ENCODE measurements at places on chromosomes 5 and 9.

DNA sequence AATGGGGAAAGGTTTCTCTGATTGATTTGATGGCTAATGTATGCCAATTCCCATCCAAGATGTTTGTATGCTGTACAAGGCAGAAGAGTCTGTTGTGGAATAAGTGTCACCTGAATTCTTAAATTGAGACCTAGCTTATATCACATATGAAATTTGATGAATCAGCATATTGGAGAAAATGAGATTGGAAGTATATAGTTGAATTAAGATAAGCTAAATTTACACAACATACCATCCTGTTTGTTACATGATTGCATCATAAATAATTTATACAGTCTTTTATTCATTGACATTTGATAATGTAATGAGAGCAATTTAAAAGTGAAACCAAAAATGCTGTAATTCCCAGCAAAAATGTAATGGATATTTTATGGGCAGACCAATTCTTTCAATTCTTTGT is 1.1 kb downstream of the CWC27 start:
- no peak for DNase-seq

- no peak for DNase-seq
Measured at GRCh38 chr9:112032743-112033142, 136.1 kb downstream of the UGCG start.

GRCh38 chr9:706073-706472 is 135.4 kb upstream of the DMRT1 start:
- no peak for DNase-seq

- no peak for DNase-seq
Measured at GRCh38 chr5:132774896-132775295, 2.1 kb downstream of the SEPTIN8 start.

- DNase-seq, result no peak
Measured at GRCh38 chr5:151885138-151885908, 39.3 kb downstream of the GLRA1 start.

- DNase-seq, result no peak
Measured at GRCh38 chr9:131333771-131334628, 44.5 kb downstream of the PLPP7 start.

GRCh38 chr9:35341585-35341984 is 148.3 kb upstream of the RUSC2 start:
- DNase-seq, result no peak

DNA sequence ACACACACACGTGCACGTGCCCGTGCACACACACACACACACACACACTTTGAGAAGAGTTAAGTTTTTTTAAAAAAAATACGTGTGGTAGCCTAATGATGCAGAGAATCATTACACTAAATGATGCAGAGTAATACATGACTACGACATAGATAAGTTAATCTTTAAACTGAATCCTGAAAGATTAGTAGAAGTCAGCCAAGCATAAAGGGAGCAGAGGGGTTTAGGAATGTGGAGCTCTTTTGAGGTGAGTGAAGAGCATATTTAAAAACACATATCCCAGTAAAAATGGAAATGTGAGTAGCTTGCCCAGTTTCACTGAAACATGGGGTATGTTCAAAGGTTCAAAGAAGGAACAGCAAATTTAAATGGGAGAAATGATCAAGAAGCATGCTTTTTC is 61.3 kb upstream of the TYRP1 start:
- DNase-seq, result no peak

- DNase-seq, result no peak
Measured at GRCh38 chr9:120935383-120935857, 8.8 kb upstream of the TRAF1 start.

- no peak for DNase-seq
Measured at GRCh38 chr5:4831325-4831724, 308.8 kb upstream of the ADAMTS16 start.

GRCh38 chr5:109844695-109845094 is 155.0 kb downstream of the MAN2A1 start:
- DNase-seq, result no peak

DNA sequence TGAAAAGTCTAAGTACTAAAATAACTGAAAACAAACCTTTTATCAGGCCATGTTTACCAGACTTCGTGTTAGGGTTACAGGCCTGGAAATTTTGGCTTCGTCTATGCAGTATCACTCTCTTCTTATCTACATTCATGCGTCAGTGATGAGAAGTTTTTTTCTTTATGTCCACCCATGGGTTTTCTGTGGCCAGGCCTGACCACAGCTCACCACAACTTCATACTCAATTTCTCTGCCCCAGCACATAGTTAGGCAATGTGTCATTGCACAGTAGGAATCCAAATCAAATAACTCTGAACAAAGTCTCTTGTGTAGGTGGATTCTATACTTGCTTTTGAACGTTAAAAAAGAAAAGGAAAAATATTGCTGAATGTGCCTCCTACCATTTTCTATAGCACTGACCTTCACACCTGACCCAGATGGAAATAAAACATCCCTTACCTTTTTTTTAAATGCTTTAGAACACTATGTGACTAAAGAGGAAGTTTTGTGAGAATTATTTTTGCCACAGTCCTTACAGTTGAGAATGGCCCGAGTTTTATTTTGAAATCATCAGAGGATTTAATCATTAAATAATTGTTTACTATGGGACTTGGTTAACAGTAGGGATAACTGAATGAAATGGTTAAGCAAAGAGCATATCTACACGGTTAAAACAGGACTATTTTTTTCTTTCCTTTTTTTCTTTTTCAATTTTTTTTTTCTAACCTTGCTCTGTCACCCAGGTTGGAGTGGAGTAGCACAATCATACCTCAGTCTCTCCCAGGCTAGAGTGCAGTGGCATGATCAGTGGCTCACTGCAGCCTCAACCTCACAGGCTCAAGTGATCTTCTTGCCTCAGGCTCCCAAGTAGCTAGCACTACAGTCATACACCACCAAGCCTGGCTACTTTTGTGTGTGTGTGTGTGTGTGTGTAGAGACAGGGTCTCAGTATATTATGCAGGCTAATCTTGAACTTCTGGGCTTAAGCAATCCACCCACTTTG is 1247.0 kb upstream of the ACO1 start:
- DNase-seq, result no peak

GRCh38 chr5:146912874-146913273 is 34.3 kb upstream of the PPP2R2B start:
- DNase-seq, result no peak

DNA sequence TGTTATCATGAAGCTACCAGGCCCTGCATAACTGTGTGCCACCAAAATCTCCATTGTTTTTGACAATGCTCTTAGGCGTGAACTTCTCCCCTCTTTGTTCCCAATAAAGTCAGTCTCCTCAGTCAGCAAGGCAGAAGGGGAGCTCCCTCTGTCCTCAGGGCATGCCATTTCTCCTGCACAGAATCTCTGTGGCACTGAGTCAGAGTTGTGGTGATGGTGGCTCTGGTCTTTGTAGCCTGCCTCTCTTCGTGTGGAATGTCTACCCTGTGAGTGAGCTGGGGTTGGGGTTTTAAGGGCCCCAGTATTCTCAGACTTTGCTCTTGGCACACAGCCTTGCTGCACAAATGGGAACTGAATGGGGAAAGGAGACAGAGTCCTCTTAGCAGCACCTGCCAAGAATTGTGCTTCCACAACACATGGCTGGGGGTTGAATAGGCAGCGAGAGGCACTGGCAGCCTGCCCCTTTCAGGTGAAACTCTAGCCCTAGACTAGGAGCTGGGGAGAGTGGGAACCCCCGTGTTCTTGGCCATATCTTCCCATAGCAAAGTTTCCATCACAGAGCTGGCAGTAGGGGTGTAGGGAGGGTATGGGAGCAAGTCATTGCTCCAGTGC is 146.6 kb downstream of the SH3GL2 start:
- no peak for DNase-seq

- DNase-seq, result no peak
Measured at GRCh38 chr5:152378730-152379129, 26.3 kb downstream of the NMUR2 start.

- peak; percentile 33 for DNase-seq
Measured at GRCh38 chr5:59367791-59368394, 525.6 kb downstream of the PDE4D start.

DNA sequence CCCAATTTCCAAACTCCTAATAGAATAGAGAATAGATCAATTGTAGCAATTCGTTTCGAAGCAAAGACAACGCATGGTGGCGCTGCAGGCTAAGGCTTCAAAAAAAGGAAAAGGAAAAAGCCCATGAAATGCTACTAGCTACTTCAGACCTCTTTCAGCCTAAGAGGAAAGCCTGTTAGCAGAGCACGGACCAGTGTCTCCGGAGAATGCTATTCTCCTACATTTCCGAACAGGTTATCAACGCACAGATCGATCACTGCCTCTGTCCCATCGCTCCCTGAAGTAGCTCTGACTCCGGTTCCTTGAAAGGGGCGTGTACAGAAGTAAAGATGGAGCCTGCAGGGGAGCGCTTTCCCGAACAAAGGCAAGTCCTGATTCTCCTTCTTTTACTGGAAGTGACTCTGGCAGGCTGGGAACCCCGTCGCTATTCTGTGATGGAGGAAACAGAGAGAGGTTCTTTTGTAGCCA is at the start of gene PCDHB15:
Gene PCDHB15, plus strand, starts transcription at position 146 of the 468 bp plus-strand sequence. Its CDS starts 184 bp downstream, at position 330.
- no peak for DNase-seq

- no peak for DNase-seq
Measured at GRCh38 chr9:137303151-137303892, 1.3 kb upstream of the NRARP start.

DNA sequence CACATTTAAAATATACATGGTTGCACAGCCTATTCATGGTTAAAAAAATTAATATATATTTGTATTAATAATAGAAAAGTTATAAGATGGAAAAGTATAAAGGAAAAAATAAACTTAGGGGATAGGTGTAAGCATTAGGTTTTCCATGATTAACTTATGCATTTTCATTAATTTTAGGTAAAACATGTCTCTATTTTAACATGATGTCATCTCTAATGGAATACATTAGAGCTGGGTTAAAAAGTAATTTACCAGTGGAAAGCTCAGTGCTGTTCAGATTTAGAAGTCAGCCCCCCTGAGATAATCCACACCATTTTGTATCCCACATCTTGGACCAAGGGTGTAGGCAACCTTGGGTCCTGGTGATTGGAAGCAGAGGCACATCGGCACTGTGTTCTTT is 49.7 kb downstream of the SNX24 start:
- no peak for DNase-seq

DNA sequence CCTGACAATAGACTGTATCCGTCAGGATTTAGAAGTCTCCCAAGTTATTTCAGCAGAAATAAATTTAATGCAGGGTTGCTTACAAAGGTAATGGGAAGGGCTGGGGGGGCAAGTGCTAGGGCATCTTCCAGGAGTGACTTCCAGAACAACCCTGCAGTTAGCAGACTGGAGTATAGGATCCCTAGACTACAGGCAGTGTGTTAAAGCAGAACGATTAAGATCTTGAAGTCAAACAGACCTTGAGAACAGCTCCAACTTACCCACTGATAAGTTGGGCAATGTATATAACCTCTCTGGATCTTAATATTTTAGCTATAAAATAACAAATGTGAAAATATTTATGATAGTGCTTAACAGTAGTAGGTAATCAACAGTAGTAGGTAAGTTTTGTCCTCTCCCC is 113.6 kb upstream of the LIFR start:
- DNase-seq, result no peak

GRCh38 chr5:130514984-130515690 is 610.9 kb downstream of the CHSY3 start:
- no peak for DNase-seq

GRCh38 chr5:115392611-115393010 is 96.2 kb upstream of the CCDC112 start:
- no peak for DNase-seq

- DNase-seq, result no peak
Measured at GRCh38 chr9:127370672-127371648, 26.0 kb upstream of the SLC2A8 start.

DNA sequence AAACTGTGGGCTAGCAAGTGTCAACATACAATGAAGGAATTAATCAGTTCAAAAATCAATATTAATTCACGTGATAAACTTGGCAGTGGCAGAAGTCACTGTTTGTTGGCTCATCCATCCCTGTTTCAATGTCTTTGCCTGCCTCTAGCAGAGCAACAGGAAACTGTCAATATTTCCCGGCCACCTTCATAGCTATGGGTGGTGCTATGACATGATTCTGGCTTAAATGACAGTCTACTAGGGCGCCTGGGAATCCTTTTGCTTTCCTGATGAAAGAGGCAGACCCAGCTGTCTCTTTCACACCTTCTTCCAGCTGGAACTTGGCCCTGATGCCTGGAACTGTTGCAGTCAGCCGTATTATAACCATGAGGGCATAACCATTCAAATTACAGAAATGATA is 72.1 kb upstream of the DNAH5 start:
- DNase-seq, result no peak

GRCh38 chr5:6732634-6733410 is 19.6 kb downstream of the TENT4A start:
- DNase-seq, result no peak

DNA sequence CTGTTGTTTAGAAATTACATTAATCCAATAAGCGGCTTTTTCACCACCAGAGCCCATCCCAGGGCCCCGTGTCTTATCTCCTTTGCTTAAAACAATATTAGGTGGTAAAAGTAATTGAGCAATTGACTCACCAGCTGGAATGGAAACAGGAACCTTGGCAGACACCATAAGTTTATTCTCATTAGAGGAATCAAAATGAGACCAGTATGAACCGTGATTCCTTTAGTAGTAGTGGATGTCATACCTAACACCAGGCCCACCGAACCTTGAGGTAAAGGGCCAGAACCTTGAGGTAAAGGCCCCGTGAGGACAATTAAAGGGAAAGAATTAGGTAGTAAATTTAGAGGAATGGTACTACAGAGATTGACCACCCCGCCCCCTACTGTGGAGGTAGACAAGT is 16.5 kb downstream of the HSDL2 start:
- no peak for DNase-seq

- DNase-seq, result no peak
Measured at GRCh38 chr5:36558641-36559040, 47.8 kb upstream of the SLC1A3 start.

- no peak for DNase-seq
Measured at GRCh38 chr9:33418090-33418489, 15.7 kb upstream of the AQP7 start.

GRCh38 chr5:137995077-137995748 is 37.7 kb downstream of the FAM13B start:
- no peak for DNase-seq

GRCh38 chr5:167934551-167934971 is 356.9 kb upstream of the WWC1 start:
- no peak for DNase-seq

GRCh38 chr9:98568909-98569469 is 139.7 kb downstream of the GABBR2 start:
- no peak for DNase-seq

- no peak for DNase-seq
Measured at GRCh38 chr9:13144166-13144775, 135.2 kb downstream of the MPDZ start.

- no peak for DNase-seq
Measured at GRCh38 chr9:123959787-123960186, 29.9 kb upstream of the DENND1A start.

- DNase-seq, result no peak
Measured at GRCh38 chr5:36089989-36090388, 23.3 kb upstream of the UGT3A2 start.

- DNase-seq, result no peak
Measured at GRCh38 chr5:173941758-173942401, 47.1 kb upstream of the C5orf47 start.

DNA sequence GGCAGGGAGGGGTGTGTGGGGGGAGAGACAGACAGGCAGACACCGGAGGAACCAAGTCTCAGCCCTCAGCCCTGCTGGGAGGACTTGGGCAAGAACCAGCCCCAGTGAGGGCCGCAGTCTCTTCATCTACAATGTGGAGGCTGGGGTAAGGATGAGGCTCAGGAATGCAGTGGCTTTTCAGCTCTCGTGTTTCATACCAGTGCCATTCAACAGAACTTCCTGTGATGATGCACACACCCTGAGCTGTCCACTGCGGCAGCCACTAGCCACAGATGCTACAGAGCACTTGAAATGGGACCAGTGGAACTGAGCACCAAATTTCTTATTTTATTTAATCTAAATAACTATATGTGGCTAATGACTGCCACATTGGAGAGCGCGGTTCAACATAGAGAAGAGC is 10.7 kb downstream of the CAMK2A start:
- no peak for DNase-seq

Measured in activated CD4-positive, alpha-beta T cell treated with anti-CD3 and anti-CD28 coated beads, Interleukin-2, amount 50 U/mL, for 24 hours (primary cell).